ENCODE measurements at places on chromosomes 1 and 21. TPM values are rescaled to one million over a fixed set of nuclear protein-coding genes. Genes with fewer than 3 reads are reported as not detected.
A peak's percentile ranks its signal among the peaks of the same experiment; 100 is the strongest.

- DNase-seq: no peak
Observed at GRCh38 chr1:154326546-154327465, 1.5 kb downstream of the ATP8B2 start.

DNA sequence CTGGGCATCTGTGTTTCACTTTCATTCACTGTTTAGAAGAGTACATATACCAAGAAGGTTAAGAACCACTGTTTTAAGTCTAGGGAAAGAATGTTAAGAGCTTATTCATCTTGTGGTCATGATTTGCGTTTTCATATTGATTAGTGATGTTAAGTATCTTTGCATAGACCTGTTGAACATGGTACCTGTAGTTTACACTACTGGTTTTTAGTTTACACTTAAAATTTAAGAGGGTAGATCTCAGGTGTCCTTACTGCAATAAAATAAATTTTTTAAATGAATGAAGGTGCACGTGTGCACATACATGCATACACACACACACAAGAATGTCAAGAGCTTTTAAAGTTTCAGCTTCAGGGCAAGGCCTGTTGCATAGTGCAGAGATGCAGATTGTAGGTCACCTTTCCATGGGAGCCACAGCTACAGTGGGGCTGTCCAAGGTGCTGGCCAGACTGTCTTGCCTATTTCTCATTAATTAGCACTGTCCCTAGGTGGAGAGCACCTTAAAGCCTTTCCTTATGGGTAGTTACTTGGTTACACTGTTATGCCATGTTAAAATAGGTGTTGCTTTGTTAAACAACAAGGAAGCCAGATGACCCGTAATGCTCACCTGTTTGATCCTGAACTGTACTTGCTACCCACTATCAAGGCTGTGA lies 543.0 kb upstream of the DAB1 start:
- peak; percentile 22 for DNase-seq

- DNase-seq: no peak
Observed at GRCh38 chr1:95604771-95605170, 370.8 kb downstream of the RWDD3 start.

DNA sequence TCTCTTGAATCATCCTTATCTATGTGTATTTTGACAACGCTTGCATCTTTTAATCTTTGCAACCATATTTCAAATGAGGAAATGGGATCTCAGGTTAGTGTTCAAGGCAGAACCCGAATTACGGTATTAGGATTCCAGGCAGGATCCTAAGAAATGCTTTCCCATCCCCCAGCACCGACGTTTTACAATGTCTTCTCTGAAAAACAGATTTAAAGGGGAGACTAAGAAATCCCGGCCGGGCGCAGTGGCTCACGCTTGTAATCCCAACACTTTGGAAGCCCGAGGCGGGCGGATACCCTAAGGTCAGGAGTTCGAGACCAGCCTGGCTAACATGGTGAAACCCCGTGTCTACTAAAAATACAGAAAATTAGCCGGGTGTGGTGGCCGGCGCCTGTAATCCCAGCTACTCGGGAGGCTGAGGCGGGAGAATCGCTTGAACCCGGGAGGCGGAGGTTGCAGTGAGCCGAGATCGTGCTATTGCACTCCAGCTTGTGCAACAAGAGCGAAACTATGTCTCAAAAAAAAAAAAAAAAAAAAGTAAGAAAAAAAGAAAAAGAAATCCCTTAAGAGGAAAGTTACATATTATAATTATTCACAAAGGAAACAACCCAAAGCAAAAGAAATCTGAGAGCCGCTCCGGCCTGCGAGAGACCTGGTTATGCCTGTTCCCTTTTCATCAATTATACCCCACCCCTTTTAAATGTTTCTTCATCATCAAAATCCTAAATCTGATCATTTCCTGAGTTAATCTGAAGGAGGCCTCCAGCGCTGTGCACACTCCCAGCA lies 801 bp upstream of the GORAB start:
- no peak for DNase-seq

DNA sequence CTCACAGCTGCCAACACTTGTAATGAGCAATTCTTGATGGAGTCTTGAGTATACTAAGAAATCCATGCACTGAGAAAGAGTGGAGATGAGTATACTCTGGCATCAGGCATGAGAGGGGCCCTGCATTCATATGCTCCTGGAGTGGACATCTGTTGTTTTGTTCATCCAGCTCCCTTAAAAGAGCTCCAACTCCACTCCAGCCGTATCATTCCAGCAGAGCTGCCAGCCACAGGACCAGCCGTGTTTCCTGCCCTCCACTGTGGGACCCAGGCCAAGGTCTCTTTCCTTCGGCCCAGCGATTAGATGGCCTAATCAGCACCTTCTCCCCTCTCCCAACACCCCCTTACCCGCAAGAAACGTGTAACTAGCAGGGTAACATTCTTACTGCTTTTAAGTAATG lies 144.5 kb downstream of the OMA1 start:
- no peak for DNase-seq

DNA sequence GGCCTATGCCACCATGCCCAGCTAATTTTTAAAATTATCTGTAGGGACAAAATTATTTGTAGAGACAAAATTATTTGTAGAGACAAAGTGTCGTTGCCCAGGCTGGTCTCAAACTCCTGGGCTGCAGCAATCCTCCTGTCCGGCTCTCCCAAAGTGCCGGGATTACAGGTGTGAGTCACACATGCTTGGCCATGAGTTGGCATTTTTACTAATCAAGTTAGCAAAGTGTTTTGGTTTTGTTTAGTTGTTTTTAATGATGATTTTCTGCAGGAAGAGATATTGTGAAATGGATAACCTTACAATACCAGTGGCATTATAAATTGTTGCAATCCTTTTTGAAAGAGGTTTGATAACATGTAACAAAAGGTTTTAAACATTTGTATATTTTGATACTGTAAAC lies 65.3 kb upstream of the MAGI3 start:
- DNase-seq: no peak

- DNase-seq: peak; percentile 63
Observed at GRCh38 chr1:180981596-180982387, 40.9 kb downstream of the STX6 start.

DNA sequence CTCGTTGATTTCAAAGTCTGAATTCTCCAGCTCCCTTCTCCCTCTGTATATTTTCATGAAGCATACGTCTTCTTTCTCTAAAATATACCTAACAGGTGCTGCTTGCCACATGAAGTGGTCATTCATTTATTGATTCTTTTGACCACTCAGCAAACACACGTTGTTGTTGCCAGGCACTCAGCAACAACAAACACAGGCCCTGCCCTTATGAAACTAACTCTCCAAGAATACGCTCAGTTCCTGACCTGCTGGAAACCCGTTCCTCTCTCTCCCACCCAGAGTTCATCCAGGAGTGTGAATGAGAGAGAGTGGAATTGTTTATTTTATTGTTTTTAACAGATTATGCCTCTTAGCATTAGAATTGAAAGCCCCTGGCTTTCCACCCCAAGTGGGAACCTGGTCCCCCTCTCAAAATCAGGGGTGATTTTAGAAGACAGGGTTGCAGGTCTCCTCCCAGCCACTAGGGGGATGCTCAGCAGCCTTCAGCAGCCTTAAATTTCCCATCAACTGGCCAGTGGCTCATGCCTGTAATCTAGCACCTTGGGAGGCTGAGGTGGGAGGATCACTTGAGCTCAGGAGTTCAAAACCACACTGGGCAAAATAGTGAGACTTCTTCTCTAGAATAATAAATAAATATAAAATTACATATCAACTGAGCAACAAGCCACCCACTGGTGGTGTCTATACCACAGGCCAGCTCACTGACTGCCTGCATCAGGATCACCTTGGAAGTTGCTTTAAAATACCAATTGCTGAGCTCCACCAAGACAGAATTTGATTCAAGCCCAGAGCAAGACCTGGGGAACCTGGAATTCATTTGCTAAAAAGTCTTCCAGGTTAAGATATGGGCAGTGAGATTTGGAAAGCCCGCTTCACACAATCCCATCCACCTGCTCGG lies 181.0 kb upstream of the KLHDC7A start:
- peak; percentile 82 for DNase-seq

- no peak for DNase-seq
Observed at GRCh38 chr1:180974236-180974635, 48.4 kb downstream of the STX6 start.

The ARHGEF16 gene
- 34.7 TPM for total RNA-seq

The TMEM63A gene
- 101 TPM for total RNA-seq

The RAB25 gene
- total RNA-seq: 18.3 TPM

The SPATA46 gene
- not detected for total RNA-seq

The SELENBP1 gene
- 36.9 TPM for total RNA-seq

Measured in H7 (cell line).